Astrocyte of the spinal cord (primary cell): ENCODE measurements at places on chromosomes 4 and X.

DNA sequence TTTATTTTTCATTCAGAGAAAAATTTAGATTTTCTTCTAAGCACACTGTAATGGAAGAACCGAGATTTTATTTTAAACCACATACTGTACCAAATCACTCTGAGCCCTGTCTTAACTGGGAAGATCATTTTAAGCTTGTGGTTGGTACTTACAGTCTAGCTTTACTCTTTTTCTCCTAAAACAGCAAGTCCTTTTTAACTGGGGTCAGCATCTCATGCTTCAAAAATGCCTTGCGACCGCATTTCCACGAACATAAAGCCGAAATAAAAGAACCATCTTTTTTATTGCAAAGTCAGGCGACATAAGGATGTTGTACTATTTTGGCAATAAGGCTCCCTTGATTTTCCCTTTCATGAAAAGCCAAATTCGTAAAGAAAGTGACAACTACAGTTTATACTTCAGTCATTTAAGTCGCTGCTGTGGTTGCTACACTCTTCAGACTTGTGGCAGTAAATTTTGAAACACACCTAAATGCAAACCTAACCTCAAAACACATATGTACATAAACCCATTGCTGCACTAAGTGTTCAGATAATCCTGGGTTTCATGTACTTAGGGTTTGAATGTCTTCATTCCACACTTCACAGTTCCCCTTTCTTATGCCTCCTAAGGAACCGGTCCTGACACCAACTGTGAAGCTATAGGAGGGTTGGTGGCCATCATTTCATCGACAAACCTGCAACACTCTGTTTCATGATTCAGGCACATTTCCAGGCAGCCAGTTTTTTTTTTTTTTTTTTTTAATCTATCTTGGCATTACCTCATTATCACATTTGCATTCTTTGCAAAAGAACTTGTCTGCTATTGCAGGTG is 3.0 kb downstream of the STOX2 start:
- DNase-seq = peak; percentile 18

DNA sequence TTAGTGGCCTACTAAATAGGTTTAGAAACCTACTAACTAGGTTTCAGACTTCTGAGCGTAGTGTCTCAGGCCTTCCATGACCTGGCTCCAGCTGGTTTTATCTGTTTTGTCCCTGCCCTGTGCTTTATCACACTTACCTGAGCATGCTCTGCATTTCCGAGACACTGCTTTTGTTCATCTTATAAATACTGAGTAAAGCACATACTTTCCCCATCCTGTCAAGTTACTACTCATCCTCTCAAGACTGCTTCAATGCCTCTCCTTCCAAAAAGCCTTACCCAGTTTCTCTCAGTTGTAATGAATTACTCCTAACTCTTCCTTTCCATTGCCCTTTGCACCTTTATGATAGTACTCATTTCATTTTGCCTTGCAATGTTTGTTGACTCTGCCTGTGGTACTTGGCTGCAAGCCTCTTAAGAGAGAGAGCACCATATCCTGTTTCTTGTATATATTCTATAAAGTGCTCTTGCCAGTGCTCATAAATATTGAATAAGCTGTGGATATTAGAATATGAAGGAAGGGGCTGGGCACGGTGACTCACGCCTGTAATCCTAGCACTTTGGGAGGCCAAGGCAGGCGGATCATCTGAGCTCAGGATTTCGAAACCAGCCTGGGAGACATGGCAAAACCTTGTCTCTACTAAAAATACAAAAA is 34.4 kb downstream of the SLAIN2 start:
- DNase-seq = peak; percentile 89

DNA sequence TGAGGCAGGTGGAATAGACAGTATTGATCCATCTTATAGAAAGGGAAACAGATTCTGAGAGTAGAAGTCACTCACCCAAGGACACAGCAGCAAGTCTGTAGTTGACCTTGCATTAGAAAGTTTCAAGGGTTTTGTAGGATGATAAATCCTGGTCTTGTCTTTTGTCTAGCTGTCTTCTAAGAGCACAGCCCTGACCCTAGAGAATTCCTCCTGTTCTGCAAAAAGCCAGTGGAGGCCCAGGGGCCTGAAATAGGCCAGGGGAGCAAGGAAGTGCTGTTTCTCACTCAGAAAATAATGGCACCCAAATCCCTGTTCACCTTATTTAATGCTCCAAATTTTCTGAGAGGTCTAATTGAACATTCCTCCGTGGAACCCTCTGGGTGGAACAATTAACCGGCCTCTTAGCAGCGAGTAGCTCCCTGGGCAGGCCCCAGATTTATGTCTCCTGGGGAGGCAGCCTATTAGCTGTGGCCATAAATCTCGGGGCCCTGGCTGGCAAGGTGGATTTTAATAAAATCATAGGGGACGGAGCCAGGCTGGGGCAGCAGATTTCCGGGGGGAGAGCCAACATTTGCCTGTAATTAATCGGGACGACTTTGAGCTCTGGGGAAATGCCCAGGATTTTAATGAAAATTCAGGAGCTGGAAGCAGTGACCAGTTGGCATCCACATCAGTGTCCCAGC is 49.2 kb upstream of the MSX1 start:
- no peak for DNase-seq

- no peak for DNase-seq
Observed at GRCh38 chrX:1137531-1137930, 74.9 kb downstream of the CRLF2 start.

DNA sequence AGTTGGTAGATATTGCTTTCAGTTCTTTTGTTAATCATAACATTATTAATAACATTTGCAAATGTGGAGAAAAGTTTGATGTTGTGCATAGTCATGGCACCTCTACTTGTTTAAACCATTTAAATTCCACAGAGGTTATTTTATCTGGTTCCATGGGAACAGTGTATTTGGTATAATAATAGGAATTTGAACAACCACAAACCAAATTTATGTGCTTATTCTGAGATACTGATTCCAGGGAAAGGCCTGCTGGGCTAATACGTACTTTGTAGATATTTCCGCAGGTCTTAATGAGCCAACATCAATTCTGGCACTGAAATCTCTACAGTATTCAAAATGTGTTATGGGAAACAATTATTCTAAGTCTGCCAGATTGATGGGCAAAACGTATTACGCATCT is 319.0 kb downstream of the DKK2 start:
- peak; percentile 77 for DNase-seq

- DNase-seq = no peak
Observed at GRCh38 chr4:167854881-167855280, 237.5 kb upstream of the ANXA10 start.

- no peak for DNase-seq
Observed at GRCh38 chrX:56798339-56798711, 69.3 kb downstream of the NBDY start.

GRCh38 chr4:110950731-110951130 is 327.9 kb upstream of the PITX2 start:
- no peak for DNase-seq

GRCh38 chr4:90718931-90719330 is 591.7 kb downstream of the CCSER1 start:
- DNase-seq = no peak

DNA sequence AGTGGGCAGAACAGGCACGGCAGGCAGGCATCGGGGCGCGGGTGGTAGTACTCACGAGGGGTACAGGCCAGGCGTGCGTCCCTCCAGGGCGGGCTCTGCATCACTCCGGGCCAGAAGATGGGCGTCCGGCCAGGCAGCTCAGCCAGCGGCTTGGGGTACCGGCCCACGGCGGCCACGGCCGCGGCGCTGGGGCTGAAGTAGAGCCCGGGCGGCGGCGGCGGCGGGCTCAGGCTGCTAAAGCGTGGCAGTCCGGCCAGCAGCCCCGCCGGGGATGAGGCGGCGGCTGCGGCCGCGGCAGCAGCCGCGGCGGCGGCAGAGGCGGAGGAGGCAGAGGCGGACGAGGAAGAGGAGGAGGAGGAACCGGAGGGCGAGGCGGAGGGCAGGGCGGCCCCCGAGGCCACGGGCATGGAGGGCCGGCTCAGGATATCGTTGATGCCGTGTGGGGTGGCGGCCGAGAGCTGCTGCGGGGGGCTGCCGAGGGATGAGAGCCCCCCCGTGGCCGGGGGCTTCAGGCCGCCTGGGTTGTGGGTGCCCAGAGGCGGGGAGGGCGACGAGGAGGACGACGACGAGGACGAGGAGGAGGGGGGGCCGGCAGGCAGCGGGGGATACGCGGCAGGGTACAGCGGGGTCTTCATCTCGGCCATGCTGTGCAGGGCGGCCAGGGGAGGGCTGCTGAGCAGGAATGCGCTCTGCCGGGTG is 1.4 kb downstream of the NKX6-1 start:
- no peak for DNase-seq

DNA sequence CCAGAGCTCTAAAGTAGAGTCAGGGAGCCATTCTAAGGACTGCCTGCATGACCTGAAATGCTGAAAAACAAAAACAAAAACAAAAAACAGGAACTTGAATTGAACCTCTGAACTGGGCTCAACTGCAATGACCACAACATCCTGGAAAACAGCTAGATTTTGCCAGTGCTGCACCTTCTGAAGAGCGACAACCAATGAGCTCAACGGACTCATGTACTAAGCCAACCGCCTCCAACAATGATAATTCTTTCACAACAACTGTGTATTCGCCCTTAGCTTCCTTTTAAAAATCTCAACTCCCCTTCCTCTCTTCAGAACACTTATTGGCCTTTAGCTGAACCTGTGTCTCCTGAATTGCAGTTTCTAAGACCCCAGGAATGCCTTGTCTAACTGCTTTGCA is 69.8 kb downstream of the HAUS3 start:
- no peak for DNase-seq

- no peak for DNase-seq
Observed at GRCh38 chr4:108891896-108892590, 129.2 kb upstream of the ETNPPL start.

DNA sequence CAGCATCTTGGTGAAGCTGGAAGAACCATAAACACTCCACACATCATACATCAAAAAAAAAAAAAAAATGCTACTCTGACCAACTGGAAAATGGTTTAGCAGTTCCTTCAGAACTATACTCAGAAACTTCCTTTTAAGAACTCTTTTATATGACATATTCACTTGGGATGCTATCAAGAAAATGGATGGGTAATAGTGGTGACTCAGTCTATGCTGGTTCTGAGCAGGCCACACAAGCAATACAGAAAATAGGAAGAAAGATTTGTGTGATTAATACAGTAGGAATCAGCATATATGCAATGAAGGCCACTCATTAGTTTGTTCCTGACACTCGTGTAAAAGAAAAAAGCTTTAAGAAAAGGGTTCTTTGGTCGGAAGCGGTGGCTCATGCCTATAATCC is 123.5 kb upstream of the FAT4 start:
- peak; percentile 87 for DNase-seq

DNA sequence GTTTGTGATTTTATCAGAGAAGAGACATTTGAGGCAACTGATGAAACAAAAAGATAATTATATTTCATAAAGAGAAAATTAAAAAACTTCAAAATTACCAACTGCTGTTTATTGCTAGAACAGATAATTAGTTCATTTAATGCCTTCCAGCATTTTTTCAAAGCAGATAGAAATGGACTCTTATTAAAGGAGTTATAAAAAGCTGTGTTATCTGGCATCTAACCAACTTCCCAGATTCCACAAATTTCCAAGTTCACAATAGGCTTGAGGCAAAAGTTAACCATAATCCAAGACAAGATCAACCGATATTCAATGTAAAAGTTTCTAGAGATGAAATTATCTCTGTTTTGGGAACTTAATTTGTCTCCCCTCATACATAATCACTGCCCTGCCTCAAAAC is 152.4 kb downstream of the TSPAN5 start:
- DNase-seq = no peak

- no peak for DNase-seq
Observed at GRCh38 chr4:134548052-134548628, 346.6 kb upstream of the PABPC4L start.

- peak; percentile 78 for DNase-seq
Observed at GRCh38 chr4:10746371-10747171, 62.0 kb upstream of the CLNK start.

DNA sequence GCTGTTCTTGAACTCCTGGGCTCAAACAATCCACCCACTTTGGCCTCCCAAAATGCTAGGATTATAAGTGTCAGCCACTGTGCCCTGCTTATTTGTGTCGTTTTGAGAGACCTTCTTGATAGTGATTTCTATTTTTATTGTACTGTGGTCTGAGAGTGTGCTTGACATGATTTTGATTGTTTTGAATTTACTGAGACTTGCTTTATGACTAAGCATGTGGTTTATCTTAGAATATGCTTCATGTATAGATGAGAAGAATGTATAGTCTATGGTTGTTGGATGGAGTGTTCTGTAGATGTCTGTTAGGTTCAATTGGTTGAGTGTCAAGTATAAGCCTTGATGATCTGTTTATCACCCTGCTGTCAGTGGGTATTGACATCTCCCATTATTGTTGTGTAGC is 789.3 kb downstream of the IL1RAPL1 start:
- no peak for DNase-seq

GRCh38 chrX:39905946-39906345 is 191.8 kb downstream of the BCOR start:
- no peak for DNase-seq

- peak; percentile 74 for DNase-seq
Observed at GRCh38 chr4:75344915-75345314, 169.3 kb downstream of the RCHY1 start.

DNA sequence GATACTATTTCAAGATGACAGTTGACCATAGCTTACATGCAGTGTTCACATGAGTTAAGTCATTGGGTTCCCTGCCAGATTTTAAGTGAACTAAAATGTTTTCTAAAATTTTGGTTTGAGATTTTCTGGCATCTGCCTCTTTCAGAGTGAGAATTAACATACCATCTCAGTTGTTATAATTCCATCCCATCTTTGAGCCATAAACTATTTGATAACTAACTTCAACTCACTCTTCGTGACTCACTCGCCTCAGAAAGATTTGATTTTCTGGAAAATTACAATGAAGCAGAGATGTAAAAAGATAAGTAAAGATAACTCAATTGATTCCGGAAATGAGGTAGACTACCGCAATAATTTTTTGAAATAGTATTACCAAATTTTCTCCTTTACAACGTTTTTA is 61.8 kb downstream of the HMGB2 start:
- DNase-seq = no peak

- peak; percentile 80 for DNase-seq
Observed at GRCh38 chr4:140186651-140187315, 32.8 kb upstream of the MAML3 start.

GRCh38 chr4:145301386-145302080 is 121.1 kb upstream of the OTUD4 start:
- DNase-seq = no peak

DNA sequence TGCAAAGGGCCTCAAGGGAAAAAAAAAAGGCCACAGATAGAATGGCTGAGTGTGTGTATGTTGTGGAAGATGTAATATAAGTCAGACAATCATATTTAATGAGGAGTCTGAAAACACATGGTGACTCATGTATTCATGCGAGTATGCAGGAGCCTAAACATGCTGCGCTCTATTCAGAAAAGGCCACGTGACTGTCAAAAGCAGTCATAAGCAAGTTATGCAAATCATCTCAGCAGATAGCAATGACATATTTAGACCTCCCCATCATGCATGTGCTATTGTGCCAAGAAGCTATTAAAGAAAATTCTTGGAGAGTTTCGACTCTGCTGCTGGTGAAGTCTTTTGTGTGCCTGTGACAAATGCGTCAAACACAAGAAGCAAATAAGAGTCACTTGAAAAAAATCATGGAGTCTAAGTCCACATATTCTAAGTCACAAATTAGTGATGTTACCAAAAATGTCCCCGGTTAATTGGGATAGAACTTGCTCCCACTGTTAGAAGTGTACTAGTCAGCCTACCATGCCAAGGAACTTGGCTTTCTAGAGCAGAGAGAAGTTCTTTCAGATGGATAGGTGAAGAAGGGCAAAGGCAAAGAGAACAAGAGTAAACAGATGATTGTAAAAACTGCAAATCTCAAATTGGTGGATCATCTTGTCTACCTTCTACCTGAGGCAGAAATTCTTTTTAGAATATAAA is 5.0 kb downstream of the LNX1 start:
- peak; percentile 79 for DNase-seq

- DNase-seq = peak; percentile 60
Observed at GRCh38 chr4:102640669-102641068, 120.1 kb downstream of the MANBA start.
